Upper lobe of right lung (tissue), 1 donor: ENCODE measurements at places on chromosomes 7 and 10. TPM values are rescaled to one million over a fixed set of nuclear protein-coding genes. Genes with fewer than 3 reads are reported as not detected.

- no peak overlapping the region for H3K27ac ChIP-seq
- no peaks in the 10 kb centered on the region for H3K27me3 ChIP-seq
- no peak for DNase-seq
- H3K4me1 ChIP-seq = peaks cover 5% of the 10 kb centered on the region
- no peaks in the 10 kb centered on the region for H3K36me3 ChIP-seq
- no peak overlapping the region for H3K4me3 ChIP-seq
Observed at GRCh38 chr10:122056431-122057094, 67.6 kb downstream of the TACC2 start.

DNA sequence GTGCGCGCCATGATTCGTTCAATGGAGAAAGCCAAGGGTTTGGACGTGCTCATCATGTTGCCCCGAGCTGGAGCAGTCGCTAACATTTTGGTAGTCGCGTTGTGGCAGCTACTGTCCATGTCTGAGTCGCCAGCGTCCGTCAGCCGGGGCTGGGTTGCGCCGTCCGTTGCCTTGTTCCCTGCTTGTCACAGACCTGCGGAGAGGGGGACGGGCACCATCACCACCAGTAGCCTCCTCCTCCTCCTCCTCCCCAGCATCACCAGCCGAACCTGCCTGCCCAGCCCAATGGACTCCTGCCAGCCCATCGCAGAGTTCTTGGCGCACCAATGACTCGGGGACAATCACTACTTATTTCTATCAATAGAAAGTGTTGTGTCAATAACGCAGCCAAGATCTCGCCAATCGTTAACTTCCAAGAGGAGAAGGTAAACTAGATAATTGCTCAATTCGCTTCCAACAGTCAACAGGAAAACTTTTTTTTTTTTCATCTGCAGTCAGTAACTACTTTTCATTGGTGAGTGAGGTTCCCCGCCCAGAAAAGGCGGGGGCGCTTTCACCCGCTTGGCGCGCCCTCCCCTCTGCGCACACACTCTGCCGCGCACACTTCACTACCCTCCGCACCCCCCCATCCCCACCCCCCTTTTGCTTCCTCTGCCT lies at the start of gene FEZF1:
TSS of gene FEZF1 (minus strand) at position 432 of the 657 bp plus-strand sequence. CDS start at position 119, 313 bp downstream.
- no peaks in the 10 kb centered on the region for H3K36me3 ChIP-seq
- H3K27me3 ChIP-seq = peaks cover 97% of the 10 kb centered on the region
- H3K4me1 ChIP-seq = peaks cover 24% of the 10 kb centered on the region

DNA sequence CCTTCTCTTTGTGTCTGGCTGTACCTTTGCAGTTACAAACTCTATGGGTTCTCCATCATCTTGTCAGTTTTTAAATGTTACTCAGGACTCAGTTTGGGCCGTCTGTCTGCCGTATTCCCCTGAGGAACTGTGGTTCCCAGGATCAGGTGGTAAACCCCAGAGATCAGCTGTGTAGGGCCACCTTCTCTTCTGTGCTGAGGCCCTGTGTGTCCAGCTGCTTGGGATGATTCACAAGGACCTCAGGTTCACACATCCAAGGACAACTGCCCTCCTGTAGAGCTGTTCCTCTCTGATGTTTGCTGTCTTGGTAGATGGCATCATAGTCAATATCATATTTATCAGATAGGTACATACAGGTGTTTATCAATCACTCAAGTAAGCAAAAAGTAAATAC lies 24.5 kb downstream of the CUL1 start:
- H3K4me3 ChIP-seq = no peak overlapping the region
- no peak overlapping the region for H3K27ac ChIP-seq
- H3K27me3 ChIP-seq = no peaks in the 10 kb centered on the region

DNA sequence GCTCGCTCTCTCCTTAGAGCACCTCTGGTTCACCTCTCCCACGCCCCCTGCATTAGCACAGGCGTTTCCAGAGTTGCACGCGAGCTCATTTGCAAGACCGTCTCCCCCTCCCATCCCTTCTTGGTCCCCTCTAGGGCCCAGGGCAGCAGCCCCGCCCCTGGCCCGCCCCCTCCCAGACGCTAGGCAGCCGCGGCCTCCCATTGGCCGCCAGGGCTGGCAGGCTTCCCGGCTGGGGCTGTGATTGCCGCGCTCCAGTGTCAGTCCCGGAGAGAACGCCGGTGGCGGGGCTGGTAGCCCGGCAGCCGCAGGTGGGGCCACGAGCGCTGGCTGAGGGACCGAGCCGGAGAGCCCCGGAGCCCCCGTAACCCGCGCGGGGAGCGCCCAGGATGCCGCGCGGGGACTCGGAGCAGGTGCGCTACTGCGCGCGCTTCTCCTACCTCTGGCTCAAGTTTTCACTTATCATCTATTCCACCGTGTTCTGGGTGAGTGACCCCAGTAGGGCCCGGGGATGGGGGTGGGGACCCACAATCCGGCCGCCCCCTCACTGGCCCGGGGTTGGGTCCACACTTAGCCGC lies at the start of gene TSPAN15:
TSS of gene TSPAN15 (plus strand) at position 257 of the 575 bp plus-strand sequence. CDS start at position 387, 130 bp downstream.
- no peaks in the 10 kb centered on the region for H3K36me3 ChIP-seq
- DNase-seq = peak; percentile 96

DNA sequence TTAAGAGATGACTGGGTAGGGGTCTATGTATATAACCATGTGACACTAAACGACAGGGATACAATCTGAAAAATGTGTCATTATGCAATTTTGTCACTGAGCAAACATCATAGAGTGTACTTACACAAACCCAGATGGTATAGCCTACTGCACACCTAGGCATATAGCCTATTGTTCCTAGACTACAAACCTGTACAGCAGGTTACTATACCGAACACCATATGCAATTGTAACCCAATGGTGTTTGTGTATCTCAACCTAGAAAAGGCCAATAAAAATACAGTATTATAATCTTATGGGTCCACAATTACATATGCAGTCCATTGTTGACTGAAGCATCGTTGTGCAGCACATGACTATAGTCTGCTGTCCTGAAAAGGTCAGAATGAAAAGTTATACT lies 22.9 kb downstream of the STRIP2 start:
- no peaks in the 10 kb centered on the region for H3K27me3 ChIP-seq
- no peak overlapping the region for H3K27ac ChIP-seq
- H3K4me3 ChIP-seq = no peak overlapping the region
- no peak for DNase-seq

GRCh38 chr10:8159341-8160165 lies 105.1 kb downstream of the GATA3 start:
- no peak overlapping the region for H3K4me3 ChIP-seq
- no peak for DNase-seq

GRCh38 chr10:130994845-130995244 lies 316.7 kb downstream of the TCERG1L start:
- H3K36me3 ChIP-seq = no peaks in the 10 kb centered on the region
- no peak overlapping the region for H3K27ac ChIP-seq
- H3K4me1 ChIP-seq = no peaks in the 10 kb centered on the region
- no peak for DNase-seq
- H3K4me3 ChIP-seq = no peak overlapping the region

Gene CRPPA
- 2.9 TPM for total RNA-seq

Gene SEMA4G
- 6.7 TPM for total RNA-seq

Gene TMEM270
- total RNA-seq = not detected
